ENCODE measurements at places on chromosomes 4 and X.

DNA sequence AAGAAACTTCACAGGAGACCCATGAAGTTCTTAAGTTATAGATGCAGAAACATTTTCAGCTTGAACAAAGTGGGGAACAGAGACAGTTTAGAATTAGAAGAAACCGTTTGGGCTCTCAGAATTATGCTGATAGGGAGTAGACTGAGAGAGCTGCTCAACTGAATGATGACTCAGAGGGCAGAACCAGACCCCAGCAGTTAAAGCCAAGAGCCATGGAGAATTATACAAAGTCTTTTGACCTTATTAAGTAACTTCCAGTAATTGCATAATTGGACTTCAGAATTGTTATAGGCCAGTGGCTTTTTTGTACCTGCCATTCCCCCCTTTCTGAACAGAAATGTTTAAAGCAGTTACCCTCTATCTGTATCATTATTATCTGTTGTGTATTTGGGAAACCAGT is 642.1 kb downstream of the CCSER1 start:
- DNase-seq: no peak

DNA sequence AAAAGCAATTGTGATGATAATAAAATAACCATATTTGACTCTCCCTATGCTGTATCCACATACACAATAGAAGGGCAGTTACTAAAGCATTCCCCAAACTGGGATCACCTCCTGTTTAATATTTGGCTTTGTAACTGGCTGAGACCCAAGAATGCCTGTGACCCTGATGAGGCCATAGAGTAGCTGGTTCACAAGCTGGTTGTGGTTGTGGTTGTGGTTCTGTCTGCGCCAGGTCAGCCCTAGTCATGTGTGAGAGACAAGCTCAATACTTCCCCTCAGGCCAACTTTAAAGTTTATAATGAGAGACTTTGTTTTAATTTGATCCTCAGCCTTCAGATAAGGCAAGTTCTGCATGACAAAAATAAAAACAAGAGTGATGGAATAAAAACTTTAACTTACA is 209.9 kb downstream of the PARM1 start:
- DNase-seq: no peak

DNA sequence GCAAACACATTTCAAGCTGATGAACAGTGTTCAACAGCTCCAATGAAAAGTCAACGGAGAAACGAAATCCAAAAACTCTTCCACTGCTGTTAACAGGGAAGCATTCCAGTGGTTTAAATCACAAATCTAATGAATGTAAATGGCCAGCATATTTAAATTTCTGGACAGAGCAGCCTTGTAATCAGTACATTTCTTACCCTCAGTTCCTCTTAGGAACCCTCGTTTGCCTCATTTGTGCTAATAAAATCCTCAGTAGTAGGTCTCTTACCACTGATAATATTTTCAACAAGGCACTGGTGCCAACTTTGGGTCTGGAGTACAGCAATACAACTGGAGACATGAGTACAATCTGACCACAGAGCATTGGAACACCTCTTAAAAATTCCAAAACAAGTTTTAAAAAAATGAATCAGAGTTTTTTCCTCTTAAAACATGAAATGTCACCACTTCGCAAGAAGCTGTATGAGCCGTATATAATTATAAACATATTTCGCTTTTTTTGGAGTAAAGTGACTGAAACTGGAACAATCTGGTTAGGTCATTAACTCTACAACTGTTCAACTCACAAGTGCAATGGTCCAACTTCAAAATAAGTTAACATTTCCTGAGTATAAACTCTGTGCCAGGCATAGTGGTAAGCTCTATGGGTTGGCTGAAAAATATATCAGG is 211.2 kb downstream of the CPEB2 start:
- no peak for DNase-seq

GRCh38 chrX:42934020-42934726 is 156.2 kb upstream of the PPP1R2C start:
- no peak for DNase-seq

DNA sequence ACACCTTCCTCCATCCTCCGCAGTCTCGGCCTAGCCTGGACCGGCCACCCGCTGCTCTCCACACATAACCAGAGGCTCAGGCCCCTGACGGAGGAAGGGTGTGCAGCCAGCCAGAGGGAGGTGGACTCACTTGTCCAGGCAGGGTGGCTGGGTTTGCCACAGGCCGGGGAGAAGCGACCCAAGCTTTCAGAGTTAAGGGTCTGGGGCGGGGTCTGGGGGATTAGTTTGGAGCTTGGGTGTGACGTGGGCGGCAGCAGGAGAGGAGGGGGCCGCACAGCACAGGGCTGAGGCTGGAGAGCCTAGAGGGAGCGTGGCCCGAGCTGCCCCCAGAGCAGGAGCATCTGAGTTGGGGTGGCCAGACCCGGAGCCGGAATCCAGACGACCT is 22.4 kb upstream of the CPLX1 start:
- DNase-seq: no peak

DNA sequence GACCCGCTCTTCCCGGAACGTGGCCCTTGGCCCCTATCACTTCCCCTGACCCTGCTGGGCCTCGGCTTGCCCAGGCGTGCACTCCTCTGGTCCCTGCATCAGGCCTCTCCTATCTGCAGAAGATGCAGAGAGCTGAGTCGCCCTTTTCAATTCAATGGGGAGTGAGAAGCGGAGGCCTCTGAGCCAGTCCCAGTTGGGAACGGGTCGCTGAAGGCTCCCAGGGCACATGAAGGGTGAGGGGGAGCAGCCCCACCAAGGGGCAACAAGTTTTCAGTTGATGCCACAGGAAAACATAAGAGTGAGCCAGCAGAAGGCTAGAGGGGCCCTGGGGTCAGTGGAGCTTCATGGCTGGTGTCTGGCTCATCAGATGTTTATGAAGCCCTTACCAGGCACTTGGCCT is 17.1 kb downstream of the PSAPL1 start:
- no peak for DNase-seq

GRCh38 chrX:150489359-150490015 is 78.9 kb upstream of the MTM1 start:
- no peak for DNase-seq

- DNase-seq: no peak
Observed at GRCh38 chr4:7427361-7427760, 7.4 kb downstream of the PSAPL1 start.

DNA sequence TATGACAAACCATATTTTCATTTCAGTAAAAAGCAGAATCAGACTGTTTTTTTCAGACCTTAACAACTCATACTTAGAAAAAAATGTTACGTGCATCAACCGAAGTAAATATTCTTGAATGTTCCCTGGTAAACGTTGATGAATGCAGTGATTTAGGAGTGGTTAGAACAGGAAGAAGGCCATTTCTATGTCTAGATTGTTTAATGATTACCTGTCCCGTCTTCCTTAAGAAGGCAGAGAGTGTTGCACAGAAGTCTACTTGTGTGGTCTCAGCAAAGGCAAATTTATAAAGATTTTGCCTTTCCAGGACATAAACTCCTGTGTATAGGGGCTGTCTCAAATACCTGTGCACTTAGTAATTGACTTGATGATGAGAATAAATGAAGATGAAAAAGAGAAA is 134.5 kb downstream of the MGST2 start:
- no peak for DNase-seq

DNA sequence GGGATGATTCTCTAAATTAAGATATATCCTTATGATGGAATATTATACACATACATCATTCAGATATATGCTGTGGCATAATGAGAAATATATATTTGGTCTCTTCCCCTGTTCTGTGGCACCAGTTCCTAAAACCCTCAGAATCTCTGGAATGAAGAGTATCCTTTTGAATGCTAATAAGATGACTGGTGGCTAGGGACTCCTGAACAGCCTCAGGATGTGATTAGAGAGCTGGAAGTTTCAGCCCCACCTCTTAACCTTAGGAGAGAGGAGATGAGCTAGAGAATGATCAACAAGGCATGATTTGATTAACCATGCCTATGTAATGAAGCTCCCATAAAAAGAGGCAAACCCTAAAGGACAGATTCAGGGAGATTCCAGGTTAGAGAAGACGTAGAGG is 632.0 kb downstream of the IQCM start:
- no peak for DNase-seq

- no peak for DNase-seq
Observed at GRCh38 chr4:113404841-113405240, 355.4 kb downstream of the ANK2 start.

DNA sequence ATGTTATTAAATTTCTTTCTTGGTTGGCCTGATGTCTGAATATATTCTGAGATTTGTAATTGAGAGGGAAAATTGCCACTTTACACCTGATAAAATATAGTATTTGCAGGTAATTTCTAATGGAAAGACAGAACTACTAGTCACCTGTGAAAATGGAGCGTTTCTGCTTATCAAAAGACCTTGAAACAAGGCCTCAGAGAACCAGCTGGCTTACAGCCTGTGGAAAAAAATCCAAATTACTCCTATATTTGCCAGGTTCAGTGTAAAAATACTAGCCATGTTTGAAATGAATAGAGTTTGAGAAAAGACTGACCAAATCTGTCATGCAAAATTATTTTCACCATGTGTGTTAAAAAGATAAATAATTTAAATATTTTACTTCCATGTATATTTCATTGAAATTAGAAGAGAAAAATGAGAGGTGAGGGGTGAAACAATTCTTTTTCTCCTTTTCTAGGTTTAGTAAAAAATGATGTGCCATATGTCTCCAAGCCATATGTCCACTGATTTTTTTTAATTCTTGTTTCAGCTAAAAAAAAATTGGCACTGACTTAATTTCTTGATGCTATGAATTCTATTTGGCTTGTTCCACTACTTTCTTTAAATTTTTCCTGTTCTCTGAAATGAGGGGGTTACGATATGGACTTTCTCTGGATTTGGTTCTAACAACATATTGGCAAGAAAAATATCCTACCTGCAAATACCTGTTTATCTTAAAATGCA is 464.9 kb downstream of the GRXCR1 start:
- DNase-seq: peak; percentile 36

GRCh38 chr4:183321079-183321478 is 1.0 kb upstream of the CLDN22 start:
- no peak for DNase-seq

DNA sequence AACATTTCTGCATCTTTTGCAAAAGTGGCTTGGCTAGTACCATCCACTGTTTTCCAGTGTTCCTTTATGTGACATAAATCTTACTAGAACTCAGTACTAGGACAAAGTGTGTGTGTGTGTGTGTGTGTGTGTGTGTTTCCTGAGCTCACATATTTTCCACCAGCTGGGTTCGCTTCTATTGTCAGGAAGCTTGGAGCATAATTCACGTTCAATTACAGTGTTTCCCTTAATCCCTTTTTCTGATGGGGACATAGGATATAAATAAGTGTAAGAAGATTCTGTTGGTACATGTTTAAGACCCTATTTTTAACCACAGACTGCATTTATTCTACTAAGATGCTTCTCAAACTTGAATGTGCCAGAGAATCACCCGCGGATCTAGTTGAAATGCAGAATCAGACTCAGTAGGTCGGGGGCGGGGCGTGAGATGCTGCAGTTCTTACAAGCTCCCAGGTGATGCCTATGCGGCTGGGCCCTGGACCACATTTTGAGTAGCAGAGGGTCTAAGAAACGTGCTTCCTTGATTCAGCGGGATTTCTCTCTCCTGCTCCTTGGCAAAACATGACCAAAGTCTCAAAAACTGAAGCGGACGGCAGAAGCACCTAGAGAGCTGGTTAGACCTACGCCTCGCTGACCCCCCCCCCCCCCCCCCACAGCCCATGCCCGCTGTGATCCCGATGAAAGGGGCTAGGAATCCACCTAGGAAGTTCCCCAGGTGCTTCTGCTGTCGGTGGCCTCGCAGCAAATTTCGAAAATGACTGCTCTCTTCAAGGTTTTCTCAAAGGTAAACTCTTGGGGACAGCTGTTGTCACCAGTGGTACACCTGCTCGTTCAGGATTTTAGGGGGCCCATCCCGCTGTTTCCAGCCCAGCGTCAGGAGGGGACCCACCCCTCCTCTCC is 797 bp downstream of the CD99L2 start:
- no peak for DNase-seq

GRCh38 chrX:120377715-120378114 is 15.8 kb downstream of the ATP1B4 start:
- DNase-seq: no peak

DNA sequence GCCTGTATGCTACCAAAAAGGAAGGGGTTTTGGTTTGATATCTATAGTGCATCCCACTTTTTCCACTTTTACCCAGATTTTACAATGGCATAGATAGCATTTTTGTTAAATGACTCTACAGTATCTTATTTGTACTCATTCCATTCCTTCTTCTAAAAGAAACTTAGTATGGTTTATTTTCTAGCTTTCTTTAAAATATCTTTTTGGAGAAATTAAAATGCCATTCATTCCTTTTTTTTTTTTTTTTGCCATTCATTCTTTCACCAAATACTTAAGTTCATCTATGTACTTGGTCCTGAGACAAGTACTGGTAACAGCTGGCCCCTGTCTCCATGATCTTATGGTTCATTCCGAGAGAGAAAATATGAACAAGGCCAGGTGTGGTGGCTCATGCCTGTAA is 49.1 kb downstream of the MID1 start:
- no peak for DNase-seq

DNA sequence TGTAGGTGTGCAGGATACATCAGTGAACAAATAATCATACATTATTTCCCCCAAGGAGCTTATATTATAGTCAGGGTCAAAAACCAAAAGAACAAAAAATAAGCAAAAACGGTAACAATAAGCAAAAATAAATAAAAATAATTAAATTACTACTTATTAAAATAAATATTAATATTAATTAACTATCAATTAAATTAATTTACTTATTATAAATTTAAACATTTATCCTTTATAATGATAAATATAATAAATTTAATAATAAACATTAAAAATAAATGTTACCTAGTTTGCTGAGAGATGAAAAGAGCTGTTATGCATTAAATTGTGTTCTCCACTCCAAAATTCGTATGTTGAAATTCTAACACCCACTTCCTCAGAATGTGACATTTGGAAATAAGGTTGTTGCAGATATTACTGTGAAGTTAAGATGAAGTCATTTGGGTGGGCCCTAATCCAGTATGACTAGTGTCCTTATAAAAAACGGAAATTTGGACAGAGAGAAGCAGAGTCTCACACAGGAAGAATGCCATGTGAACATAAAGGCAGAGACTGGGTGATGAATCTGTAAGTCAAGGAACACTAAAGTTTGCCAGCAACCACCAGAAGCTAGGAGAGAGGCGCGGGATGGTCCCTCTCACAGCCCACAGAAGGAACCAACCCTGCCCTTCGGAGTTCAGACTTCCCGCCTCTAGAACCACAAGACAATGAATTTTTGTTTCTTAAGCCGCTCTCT is 67.2 kb upstream of the IBSP start:
- DNase-seq: no peak

DNA sequence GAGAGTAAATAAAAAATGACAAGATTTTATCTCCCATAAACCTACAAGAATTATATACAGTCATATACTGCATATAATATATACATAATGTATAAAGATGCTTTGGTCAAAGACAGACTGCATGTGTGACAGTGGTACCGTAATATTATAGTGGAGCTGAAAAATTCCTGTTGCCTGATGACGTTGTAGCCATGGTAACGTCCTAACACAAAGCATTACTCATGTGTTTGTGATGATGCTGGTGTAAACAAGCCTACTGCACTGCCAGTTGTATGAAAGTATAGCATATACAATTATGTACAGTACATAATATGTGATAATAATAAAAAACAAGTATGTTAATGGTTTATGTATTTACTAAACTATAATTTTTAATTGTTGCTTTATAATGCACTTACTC is 245.2 kb upstream of the CENPE start:
- no peak for DNase-seq
